ENCODE measurements at places on chromosomes 5 and 9.
A peak's percentile ranks its signal among the peaks of the same experiment; 100 is the strongest.

- no peak for DNase-seq
Observed at GRCh38 chr5:31783731-31784130, 144.8 kb downstream of the PDZD2 start.

- DNase-seq = peak; percentile 21
Observed at GRCh38 chr5:149036970-149037369, 25.9 kb downstream of the SH3TC2 start.

- no peak for DNase-seq
Observed at GRCh38 chr5:176296-176823, 14.9 kb upstream of the LRRC14B start.

DNA sequence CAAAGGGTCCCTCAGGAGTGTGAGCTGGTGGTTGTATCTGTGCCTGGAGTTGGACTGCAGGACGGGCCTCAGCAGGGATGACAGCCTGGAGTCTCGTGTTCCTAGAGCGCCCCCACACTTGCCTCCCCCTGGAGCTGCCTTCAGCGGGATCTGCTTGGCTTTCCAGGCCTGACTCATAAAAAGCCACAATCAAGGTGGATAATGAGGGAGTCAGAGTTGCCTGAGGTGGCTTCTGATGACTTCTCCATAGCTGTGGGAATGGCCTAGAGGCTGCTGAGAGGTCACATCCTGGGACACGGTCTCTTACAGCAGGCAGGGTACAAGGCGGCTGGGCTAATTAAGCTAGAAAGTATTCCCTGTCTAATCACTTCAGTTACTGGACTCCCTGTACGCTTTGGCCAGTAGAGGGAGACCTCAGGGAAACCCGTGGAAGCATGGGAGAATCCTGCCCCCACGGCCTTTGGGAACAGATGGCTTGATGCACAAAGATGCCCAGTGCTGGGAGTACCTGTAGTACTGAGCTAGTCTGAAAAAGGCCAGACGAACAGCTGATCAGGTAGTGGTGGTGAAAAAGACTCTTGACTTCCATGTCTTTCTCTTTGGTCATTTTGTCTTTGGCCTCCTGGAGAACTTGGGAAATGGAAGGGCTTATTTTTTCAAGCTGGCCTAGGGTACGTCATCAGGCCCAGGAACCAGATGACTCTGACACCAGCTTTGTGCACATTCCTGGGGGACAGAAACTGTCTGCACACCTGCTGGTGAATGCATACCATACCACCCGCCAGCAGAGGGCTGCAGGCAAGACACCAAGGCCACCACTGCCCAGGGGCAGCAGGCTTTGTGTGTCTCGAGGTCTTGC is 16.1 kb upstream of the FRRS1L start:
- no peak for DNase-seq

GRCh38 chr5:14501353-14502293 is 80.0 kb upstream of the OTULINL start:
- DNase-seq = no peak

- peak; percentile 81 for DNase-seq
Observed at GRCh38 chr9:93045521-93045920, 13.0 kb upstream of the SUSD3 start.

All from inflammatory macrophage treated with lipopolysaccharide for 4 hours (primary cell).